Stimulated activated CD8-positive, alpha-beta memory T cell treated with anti-CD3 and anti-CD28 coated beads, Interleukin-7, amount 100 ng/mL, for 1 hour (primary cell): ENCODE measurements at places on chromosomes 2 and 18.

- no peak for DNase-seq
These were observed 147.9 kb upstream of the LTBP1 start for GRCh38 chr2:32798829-32799228.

DNA sequence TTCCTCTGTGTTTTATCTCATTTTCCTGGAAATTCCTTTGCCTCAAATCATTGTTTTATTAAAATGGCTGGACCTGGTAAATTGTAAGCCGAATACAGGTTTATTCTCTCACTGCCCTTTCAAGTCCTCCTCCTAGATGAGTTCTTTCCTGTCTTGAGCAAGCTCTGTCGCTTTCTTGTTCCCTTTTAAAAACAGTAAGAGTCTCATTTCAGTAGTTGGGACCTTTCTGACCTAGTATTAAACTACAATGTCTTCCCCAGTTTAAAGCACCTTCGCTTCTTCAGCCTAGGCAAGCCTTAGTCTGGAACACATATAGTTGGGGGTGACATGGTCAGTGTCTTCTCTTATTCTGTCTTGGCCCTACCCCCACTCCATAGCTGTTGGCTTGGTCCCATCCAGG lies 40.9 kb upstream of the SP140L start:
- no peak for DNase-seq

- no peak for DNase-seq
These were observed 22.3 kb upstream of the ITM2C start for GRCh38 chr2:230842473-230842872.

- no peak for DNase-seq
These were observed 246.8 kb upstream of the AGAP1 start for GRCh38 chr2:235247001-235247400.

- no peak for DNase-seq
These were observed 67.5 kb upstream of the MBOAT2 start for GRCh38 chr2:9071032-9071431.
